ENCODE measurements at places on chromosomes 3 and 15. TPM values are rescaled to one million over a fixed set of nuclear protein-coding genes. Genes with fewer than 3 reads are reported as not detected.

- no peaks in the 10 kb centered on the region for H3K4me1 ChIP-seq
- no peak overlapping the region for H3K27ac ChIP-seq
- no peaks in the 10 kb centered on the region for H3K36me3 ChIP-seq
- DNase-seq, result no peak
These were observed 42.7 kb downstream of the DUT start for GRCh38 chr15:48373821-48374451.

DNA sequence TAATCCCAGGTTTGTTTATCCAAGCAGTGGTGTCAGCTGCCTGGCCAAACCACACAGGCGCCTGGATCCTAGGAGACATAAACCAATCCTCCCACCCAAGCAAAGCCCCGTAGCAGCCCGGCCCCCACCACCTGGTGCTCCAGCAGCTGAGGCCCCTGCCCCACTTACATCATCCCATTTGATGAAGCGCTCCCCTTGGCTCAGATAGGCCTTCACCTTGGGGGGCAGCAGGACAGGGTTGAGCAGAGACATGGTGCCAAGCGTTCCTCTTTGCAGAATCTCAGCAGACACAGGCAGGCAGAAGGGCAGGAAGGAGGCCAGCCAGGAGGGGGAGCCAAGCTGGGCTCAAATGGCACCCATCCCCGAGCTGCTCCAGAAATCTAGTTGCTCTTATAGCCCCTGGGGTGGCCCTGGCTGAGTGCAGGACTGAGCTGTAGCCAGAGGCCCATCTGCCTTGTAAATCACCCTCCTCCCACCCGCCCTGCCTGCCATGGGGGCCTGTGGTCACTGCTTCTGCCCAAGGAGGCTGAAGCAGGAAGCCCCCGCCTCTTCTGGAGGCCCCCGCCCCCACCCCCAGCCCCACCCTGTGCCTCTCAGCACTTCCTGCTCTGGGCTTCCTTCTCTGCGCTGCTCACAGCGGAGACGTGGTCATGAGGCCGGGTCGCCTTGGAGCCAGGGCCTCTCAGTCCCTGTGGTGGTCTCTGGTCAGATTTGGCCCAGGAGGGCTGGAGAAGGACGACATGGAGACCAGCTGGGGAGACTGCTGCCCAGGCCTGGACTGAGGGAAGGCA lies at the start of gene PLCB2:
Gene PLCB2, minus strand, starts transcription at position 515 of the 791 bp plus-strand sequence. Its CDS starts 263 bp downstream, at position 252.
- H3K36me3 ChIP-seq, result no peaks in the 10 kb centered on the region
- no peak for DNase-seq
- H3K4me1 ChIP-seq, result peaks cover 14% of the 10 kb centered on the region
- H3K27me3 ChIP-seq, result peaks cover 23% of the 10 kb centered on the region

GRCh38 chr15:74579001-74579400 lies 36.6 kb upstream of the CLK3 start:
- peaks cover 5% of the 10 kb centered on the region for H3K4me1 ChIP-seq
- H3K27ac ChIP-seq, result no peak overlapping the region

Gene ISLR
- 0.68 TPM for total RNA-seq

Gene ZBTB20
- 3.2 TPM for total RNA-seq
